ENCODE measurements at places on chromosomes 16 and 17.

- peaks cover 9% of the 10 kb centered on the region for H3K36me3 ChIP-seq
- peak overlapping the region; percentile 56 for H3K27ac ChIP-seq
- H3K4me3 ChIP-seq = peak overlapping the region; percentile 33
- peak; percentile 90 for DNase-seq
- peaks cover 11% of the 10 kb centered on the region for H3K4me1 ChIP-seq
Observed at GRCh38 chr16:14486520-14487303, 143.3 kb downstream of the PARN start.

GRCh38 chr17:80797741-80798594 lies 193.7 kb upstream of the CHMP6 start:
- H3K4me1 ChIP-seq = no peaks in the 10 kb centered on the region
- no peaks in the 10 kb centered on the region for H3K27me3 ChIP-seq
- H3K36me3 ChIP-seq = no peaks in the 10 kb centered on the region
- no peak overlapping the region for H3K4me3 ChIP-seq

DNA sequence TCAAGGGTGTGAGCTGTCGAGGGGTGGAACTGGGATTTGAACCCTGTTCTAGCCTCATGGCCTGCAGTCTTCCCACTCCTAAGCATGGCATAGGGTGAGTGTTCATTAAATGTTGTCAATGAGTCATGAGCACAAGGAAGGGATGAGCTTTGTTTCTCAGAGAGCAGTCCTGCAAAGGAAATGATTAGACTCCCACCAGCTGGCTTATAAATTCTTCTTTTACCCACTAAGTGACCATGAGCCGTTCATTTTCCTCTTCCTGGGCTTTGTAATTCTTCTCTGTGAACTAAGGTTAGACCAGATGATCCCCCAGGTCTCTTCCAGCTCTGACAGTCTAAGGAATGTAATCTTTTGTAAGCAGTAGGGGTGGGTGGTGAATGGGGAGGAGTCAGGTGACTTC lies 47.9 kb upstream of the HNF1B start:
- H3K4me3 ChIP-seq = no peak overlapping the region
- no peaks in the 10 kb centered on the region for H3K4me1 ChIP-seq
- DNase-seq = no peak
- no peaks in the 10 kb centered on the region for H3K27me3 ChIP-seq

GRCh38 chr17:542943-543342 lies 171.7 kb downstream of the VPS53 start:
- no peak for DNase-seq
- no peaks in the 10 kb centered on the region for H3K27me3 ChIP-seq
- no peak overlapping the region for H3K4me3 ChIP-seq
- H3K27ac ChIP-seq = no peak overlapping the region
- no peaks in the 10 kb centered on the region for H3K36me3 ChIP-seq
- no peaks in the 10 kb centered on the region for H3K4me1 ChIP-seq

- DNase-seq = no peak
- peaks cover 82% of the 10 kb centered on the region for H3K36me3 ChIP-seq
- H3K4me3 ChIP-seq = no peak overlapping the region
Observed at GRCh38 chr17:82194765-82195164, 17.9 kb downstream of the CCDC57 start.

DNA sequence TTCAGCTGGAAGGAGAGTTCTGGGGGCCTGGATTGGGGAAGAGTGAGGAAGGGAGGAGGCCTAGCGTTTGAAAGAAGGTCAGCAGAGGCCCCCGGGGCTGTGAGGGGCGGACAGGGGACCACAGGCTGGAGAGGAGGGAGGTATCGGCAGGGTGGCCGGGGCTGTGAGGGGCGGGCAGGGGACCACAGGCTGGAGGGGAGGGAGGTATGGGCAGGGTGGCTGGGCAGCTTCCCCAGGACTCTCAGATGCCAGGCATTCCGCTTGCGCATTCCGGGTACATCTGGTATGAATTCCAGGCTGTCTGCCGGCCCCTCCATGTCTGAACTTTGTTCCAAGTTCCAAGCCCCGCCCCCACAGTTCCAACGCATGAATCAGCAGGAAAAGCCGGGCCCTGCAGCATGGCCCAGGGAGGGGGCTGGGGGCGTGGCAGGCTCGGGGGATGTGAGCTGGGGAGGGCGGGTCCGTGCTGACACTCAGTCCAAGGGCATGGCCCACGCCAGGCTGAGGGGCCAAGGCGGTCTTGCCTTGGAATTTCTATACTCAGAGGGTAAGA lies 4.3 kb upstream of the TLCD2 start:
- peaks cover 57% of the 10 kb centered on the region for H3K4me1 ChIP-seq
- no peaks in the 10 kb centered on the region for H3K27me3 ChIP-seq
- peak; percentile 100 for DNase-seq
- peaks cover 29% of the 10 kb centered on the region for H3K36me3 ChIP-seq
- H3K27ac ChIP-seq = peak overlapping the region; percentile 98

- no peak overlapping the region for H3K27ac ChIP-seq
- no peaks in the 10 kb centered on the region for H3K4me1 ChIP-seq
- no peak overlapping the region for H3K4me3 ChIP-seq
- H3K27me3 ChIP-seq = no peaks in the 10 kb centered on the region
- DNase-seq = no peak
Observed at GRCh38 chr17:19678581-19679453, 30.3 kb downstream of the ALDH3A2 start.

- H3K27ac ChIP-seq = no peak overlapping the region
- peaks cover 12% of the 10 kb centered on the region for H3K4me1 ChIP-seq
- H3K27me3 ChIP-seq = no peaks in the 10 kb centered on the region
- H3K4me3 ChIP-seq = no peak overlapping the region
Observed at GRCh38 chr17:81123052-81124048, 42.0 kb upstream of the PVALEF start.

DNA sequence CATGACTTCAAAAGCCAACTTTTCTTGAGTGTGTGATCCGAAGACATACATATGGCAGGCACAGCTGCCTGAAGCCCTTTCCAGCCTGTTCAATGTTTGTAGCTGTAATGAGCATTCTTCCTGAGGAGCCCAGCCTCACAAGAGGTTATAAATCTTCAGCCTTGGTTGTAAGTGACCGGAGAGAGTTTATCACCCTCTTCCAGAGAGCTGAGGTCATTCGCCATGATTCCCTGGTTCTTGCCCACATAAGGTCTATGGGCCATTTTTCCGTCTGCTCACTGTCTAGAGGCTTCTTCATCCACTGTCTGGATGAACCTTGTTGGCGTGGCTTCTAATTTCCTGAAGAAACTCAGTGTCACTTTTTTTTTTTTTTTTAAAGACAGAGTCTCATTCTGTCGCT lies 9.7 kb upstream of the CSF3 start:
- no peak overlapping the region for H3K27ac ChIP-seq
- H3K27me3 ChIP-seq = no peaks in the 10 kb centered on the region
- no peak overlapping the region for H3K4me3 ChIP-seq
- H3K36me3 ChIP-seq = no peaks in the 10 kb centered on the region
- no peak for DNase-seq
- no peaks in the 10 kb centered on the region for H3K4me1 ChIP-seq

GRCh38 chr16:87538160-87538559 lies 45.3 kb upstream of the ZCCHC14 start:
- H3K27ac ChIP-seq = peak overlapping the region; percentile 93
- H3K27me3 ChIP-seq = no peaks in the 10 kb centered on the region
- H3K4me1 ChIP-seq = no peaks in the 10 kb centered on the region

GRCh38 chr16:85123891-85124635 lies 11.8 kb upstream of the CIBAR2 start:
- peaks cover 44% of the 10 kb centered on the region for H3K4me1 ChIP-seq
- H3K4me3 ChIP-seq = peak overlapping the region; percentile 5
- no peaks in the 10 kb centered on the region for H3K27me3 ChIP-seq
- H3K36me3 ChIP-seq = no peaks in the 10 kb centered on the region
- peak overlapping the region; percentile 73 for H3K27ac ChIP-seq

DNA sequence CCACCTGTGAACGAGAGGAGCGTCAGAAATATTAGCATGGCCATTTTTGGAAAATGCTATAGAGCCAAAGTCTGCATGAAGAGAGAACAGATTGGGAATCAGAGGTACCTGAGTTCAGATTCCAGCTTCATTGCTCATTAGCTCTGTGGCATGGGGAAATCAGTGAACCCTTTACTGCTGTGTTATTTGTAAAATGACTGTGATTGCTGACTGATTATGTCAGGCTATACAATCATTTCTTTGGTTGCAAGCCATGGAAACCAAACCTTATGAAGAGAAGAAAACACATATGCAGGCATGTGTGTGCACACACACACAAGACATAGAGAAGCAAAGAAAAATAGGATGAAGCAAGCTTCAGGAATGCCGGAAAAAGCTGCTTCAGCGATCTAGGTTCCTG lies 101.4 kb upstream of the HSBP1 start:
- H3K27ac ChIP-seq = no peak overlapping the region
- DNase-seq = no peak
- no peaks in the 10 kb centered on the region for H3K4me1 ChIP-seq
- no peaks in the 10 kb centered on the region for H3K36me3 ChIP-seq
- no peaks in the 10 kb centered on the region for H3K27me3 ChIP-seq
- H3K4me3 ChIP-seq = no peak overlapping the region

- H3K27ac ChIP-seq = no peak overlapping the region
- peaks cover 28% of the 10 kb centered on the region for H3K36me3 ChIP-seq
- H3K4me3 ChIP-seq = no peak overlapping the region
- peaks cover 19% of the 10 kb centered on the region for H3K27me3 ChIP-seq
Observed at GRCh38 chr16:85809645-85810044, 10.2 kb downstream of the COX4I1 start.
